ENCODE measurements at places on chromosomes 5 and 9. TPM values are rescaled to one million over a fixed set of nuclear protein-coding genes. Genes with fewer than 3 reads are reported as not detected.

The FOXI1 gene
- not detected for total RNA-seq

The ADGRV1 gene
- total RNA-seq: 18.2 TPM

The CLTA gene
- 164 TPM for total RNA-seq

The TMEFF1 gene
- total RNA-seq: 171 TPM

The GPRIN1 gene
- 72.3 TPM for total RNA-seq

The CDH18 gene
- total RNA-seq: 0.49 TPM

The TLN1 gene
- 56.2 TPM for total RNA-seq

The ISL1 gene
- total RNA-seq: 152 TPM

The COL5A1 gene
- 28.9 TPM for total RNA-seq

The C8G gene
- 14.5 TPM for total RNA-seq

The DMRT3 gene
- total RNA-seq: 1.7 TPM

The MARCHF11 gene
- total RNA-seq: 1.5 TPM

The DMGDH gene
- total RNA-seq: 1.7 TPM

The GABRG2 gene
- total RNA-seq: 4.5 TPM

The ACTL7A gene
- total RNA-seq: not detected

The ANKDD1B gene
- total RNA-seq: 2.3 TPM

The FOXD4L6 gene
- not detected for total RNA-seq

The FAM169A gene
- 9.5 TPM for total RNA-seq

The TRIM52 gene
- total RNA-seq: 15.7 TPM

The PCDHA2 gene
- total RNA-seq: 20.9 TPM

The PRR16 gene
- 0.25 TPM for total RNA-seq

The ARHGEF39 gene
- 2.6 TPM for total RNA-seq

The MEIKIN gene
- not detected for total RNA-seq

The KIF27 gene
- 4.2 TPM for total RNA-seq

The SLC25A2 gene
- total RNA-seq: 1.9 TPM

The MYMK gene
- not detected for total RNA-seq

The RASEF gene
- total RNA-seq: 0.25 TPM

The EGFLAM gene
- 13.2 TPM for total RNA-seq

The CDKN2B gene
- 0.93 TPM for total RNA-seq

The FOXD1 gene
- total RNA-seq: 2.8 TPM

The FBXL17 gene
- 20.3 TPM for total RNA-seq

The ADRB2 gene
- not detected for total RNA-seq

The SNAPC4 gene
- total RNA-seq: 22.9 TPM
